ENCODE measurements at places on chromosomes 2 and 18.
A peak's percentile ranks its signal among the peaks of the same experiment; 100 is the strongest.

GRCh38 chr18:58196881-58197872 lies 153.2 kb downstream of the NEDD4L start:
- no peak for DNase-seq

DNA sequence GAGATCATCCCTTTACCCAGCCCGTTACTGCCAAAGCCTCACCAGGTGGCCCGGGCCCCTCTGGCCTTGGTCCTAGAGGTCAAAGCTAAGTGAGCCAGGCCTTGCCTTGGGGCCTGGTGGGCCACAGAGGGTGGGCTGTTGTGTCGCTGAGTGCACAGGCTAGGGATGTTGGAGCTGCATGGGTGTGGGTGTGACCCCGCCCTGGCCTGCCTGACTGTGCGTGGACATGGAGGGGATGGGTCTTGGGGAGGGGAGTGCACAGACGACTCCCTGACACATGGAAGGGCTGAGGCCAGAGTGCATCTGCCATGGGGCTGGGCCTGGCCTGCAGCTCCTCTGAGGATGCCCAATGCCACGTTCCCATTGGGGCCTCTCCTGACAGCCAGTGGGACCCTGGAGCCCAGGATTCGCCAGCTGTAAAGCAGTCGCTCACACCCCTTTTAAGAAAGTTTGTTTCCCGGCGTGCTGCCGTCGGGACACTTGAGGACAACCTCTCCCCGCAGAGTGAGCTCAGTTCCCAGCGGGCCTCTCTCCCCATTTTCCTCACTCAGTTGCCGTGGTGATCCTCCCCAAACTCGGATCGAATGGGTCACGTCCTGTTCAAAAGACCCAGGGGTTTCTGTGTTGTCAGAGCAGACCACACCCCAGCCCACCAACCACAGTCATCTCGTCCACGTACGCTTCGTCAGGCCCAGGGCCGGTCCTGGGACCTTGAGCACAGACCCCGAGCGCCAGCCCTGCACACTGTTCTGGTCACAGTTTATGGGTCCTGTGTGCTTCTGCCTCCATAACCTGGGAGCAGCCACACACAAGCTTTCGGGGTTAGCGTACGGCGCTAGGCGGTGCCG lies 93.5 kb downstream of the NFATC1 start:
- DNase-seq = no peak

GRCh38 chr2:101697124-101698013 lies at the start of gene MAP4K4:
Gene MAP4K4 (plus strand): TSS chr2:101697707. CDS start chr2:101698081, 374 bp downstream.
- peak; percentile 85 for DNase-seq

DNA sequence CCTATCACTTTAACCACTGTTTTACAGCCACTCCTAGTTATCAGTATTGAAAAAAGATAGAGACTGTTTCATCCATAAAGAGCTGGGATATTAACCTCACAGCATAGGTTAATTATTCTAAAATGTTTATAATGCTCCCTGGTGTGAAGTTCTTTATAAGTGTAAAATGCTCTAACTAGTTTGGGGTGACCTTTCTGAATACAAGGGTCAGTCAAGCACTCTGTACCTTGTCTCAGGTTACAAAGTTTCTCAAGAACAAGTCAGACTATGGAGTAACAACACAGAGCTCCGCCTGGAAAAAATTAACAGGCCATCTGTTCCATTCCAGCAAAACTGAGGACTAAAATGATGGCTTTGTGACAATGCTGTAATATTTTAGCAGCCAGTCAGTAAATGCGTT lies 107.4 kb downstream of the NOL4 start:
- no peak for DNase-seq

GRCh38 chr18:79528846-79529245 lies 133.1 kb downstream of the NFATC1 start:
- no peak for DNase-seq

GRCh38 chr2:197672371-197672893 lies 3.0 kb downstream of the RFTN2 start:
- DNase-seq = no peak

- DNase-seq = no peak
Measured at GRCh38 chr18:48893061-48893607, 57.6 kb downstream of the SMAD7 start.

DNA sequence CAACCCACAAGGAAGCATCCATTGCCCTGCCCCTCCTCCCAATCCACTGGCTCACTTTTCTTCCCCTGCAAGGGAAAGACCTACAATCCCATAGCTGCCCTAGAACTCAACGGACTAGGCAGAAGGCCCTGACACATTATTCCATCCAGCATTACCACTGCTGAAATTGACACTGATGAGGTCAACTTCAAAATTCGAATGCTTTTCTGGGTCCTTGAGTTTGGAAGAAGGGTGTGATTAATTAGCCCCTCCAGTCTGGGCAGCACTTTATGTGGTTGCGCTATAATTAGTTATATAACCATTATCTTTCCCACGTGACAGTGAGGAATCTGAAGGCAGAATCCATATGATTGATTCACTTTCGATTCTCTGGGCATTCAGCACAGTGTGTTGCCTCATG lies 55.7 kb downstream of the EVA1A start:
- no peak for DNase-seq

DNA sequence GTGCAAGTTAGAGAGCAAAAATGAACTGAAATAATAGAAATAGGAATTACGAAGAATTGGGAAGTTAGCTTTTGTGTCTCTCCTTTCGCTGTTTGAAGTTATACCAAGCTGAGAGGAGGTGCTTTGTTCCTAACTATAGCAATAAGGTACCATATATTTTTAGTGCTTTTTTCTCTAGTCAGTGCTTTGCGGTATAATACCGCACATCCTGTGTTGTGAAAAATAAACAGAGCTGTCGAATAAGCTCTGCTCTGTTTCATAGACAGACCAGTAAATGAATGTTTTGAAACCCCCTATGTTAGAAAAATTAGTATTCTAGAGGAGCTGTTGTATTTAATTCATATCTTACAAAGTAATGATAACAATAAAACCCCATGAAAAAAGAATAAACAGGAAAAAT lies 130.8 kb downstream of the MAP4K4 start:
- DNase-seq = no peak

- no peak for DNase-seq
Measured at GRCh38 chr2:8693157-8693821, 11.4 kb downstream of the ID2 start.

DNA sequence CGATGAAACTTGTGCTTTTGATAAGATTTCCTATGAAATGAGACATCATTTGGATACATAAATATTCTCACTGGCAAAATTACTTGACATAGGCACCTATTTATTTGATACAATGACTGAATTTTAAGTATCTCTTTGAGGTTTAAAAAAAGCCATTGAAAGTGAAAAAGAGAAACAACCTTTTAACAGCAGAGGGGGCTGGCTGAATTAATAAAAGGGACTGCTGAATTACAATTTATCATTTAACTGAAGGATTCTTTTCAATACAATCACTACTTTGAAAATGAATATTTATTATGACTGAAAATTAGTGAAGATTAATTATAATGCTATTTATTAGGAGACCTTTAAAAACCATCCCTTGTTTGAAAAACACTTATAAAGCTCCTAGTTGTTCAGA lies 335.3 kb downstream of the DLGAP1 start:
- DNase-seq = no peak

DNA sequence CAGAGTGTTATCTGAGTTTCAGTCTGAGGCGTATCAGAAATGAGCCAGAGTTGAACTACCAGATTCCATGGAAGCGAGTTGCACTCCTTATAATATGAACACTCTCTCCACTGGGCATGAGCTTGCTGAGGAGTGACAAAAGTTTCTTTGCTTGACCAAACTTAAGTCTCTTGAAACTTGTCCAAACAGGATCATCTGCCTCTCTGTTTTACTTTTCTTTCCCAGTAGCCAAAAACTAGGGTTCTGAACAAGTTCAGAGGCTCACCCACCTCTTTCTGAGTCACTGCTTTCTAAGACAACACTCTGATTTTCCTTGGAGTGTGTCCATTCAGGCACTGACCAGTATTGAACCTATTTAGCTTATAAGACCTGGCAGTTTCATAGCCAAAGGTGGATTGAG lies 233.2 kb upstream of the TCF4 start:
- DNase-seq = no peak

GRCh38 chr2:194380011-194380410 lies 1277.0 kb upstream of the SLC39A10 start:
- DNase-seq = no peak

DNA sequence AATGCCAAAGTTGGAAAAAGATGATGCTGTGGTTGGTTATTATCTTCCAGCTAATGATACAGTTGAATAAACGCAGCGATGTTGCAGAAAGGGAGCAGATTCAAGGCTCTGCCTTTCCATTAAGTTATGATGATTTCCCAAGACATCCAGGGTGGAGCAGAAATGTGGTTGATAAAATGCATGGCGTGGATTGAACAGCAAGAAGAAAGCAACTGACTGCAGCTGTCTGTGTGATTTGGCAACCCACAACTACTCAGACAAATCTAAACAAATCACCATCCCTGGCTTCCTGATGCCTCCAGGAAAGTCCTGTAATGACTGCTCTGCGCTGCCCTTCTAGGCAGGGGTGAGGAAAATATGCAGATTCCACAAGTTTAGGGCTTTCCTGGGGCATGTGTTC lies 166.3 kb downstream of the NRP2 start:
- DNase-seq = no peak

- no peak for DNase-seq
Measured at GRCh38 chr2:179247318-179248023, 17.2 kb downstream of the SESTD1 start.

- DNase-seq = no peak
Measured at GRCh38 chr18:5463390-5463789, 80.4 kb downstream of the EPB41L3 start.

- DNase-seq = no peak
Measured at GRCh38 chr2:16738361-16739225, 73.0 kb upstream of the CYRIA start.

- DNase-seq = no peak
Measured at GRCh38 chr18:11661430-11661829, 27.6 kb upstream of the GNAL start.

DNA sequence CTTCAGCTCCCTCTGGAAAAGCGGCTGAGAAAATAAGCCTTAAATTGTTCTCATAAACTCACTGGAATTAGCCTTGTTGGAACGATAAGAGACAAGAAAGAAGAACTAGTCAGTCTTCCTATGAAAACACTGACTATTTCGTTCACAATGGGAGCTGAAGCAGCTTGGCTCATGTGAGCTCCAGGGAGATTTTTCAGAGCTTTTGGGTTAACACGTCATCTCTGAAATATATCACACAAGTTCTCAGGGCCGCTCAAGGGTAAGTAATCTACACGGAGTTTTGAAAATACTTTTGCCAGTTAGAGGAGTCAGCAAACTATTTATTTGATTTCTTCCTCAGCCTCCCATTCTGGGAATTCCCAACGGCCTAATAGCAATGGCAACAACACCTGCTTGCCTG lies 316.2 kb upstream of the MGAT5 start:
- no peak for DNase-seq

DNA sequence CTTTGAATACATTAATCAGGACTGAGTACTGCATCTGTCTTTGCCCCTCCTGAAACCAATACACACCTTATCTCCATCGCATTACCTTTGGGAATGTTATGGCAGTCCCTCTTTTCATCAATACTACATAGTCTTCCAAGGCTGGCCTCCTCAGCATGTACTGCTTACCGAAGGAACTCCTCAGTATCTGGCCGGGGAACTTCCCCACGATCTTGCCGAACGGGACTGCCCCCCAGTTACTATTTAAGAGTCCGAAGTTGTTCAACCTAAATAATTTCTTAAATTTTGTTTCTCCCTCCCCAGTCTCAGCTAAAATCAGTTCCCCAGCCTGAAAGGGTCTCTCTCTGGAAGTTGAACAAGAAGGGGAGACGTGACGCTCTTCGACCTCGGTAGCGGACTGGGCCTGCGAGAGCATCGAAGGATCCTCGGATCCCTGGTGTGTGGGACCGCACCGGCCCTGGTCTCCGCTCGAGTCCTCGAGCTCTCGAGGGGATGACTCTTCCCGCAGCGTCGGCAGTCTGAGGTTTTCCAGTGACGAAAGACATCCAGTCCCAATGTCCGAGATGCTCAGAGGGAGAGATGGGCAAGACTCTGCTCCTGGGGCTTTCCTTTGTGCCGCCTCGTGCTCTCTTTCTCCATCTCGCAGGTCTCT lies 489 bp downstream of the TRMT61B start:
- no peak for DNase-seq

DNA sequence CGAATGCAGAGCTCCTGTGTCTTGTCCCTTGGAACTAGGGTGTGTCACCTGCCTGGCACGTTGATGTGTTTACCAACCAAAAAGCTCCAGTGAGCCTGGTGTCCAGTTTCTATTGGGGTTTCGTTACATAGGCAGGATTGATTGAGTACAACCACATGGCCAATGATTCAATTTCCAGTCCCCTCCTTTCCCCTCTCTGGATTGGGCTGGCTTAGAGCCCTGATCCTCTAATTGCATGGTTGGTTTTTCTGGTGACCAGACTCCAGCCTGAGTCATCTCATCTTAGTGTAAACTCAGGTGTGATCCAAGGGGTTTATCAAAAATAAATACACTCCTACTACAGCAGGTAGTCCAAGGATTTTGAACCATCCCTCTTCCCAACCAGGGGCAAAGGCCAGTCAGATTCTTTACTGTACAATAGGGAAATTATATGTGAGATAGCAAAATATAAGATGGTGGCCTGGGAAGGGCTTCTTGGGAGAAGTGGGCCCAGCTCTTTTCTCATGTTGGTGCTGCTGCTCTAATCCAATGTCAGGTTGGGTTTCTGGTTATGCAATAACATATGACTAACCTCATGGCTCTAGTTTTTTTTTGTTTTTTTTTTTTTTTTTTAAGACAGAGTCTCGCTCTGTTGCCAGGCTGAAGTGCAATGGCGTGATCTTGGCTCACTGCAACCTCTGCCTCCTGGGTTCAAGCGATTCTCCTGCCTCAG lies 64.7 kb upstream of the MGAT5 start:
- DNase-seq = no peak

GRCh38 chr2:20352581-20353216 lies 2.1 kb upstream of the PUM2 start:
- DNase-seq = no peak

DNA sequence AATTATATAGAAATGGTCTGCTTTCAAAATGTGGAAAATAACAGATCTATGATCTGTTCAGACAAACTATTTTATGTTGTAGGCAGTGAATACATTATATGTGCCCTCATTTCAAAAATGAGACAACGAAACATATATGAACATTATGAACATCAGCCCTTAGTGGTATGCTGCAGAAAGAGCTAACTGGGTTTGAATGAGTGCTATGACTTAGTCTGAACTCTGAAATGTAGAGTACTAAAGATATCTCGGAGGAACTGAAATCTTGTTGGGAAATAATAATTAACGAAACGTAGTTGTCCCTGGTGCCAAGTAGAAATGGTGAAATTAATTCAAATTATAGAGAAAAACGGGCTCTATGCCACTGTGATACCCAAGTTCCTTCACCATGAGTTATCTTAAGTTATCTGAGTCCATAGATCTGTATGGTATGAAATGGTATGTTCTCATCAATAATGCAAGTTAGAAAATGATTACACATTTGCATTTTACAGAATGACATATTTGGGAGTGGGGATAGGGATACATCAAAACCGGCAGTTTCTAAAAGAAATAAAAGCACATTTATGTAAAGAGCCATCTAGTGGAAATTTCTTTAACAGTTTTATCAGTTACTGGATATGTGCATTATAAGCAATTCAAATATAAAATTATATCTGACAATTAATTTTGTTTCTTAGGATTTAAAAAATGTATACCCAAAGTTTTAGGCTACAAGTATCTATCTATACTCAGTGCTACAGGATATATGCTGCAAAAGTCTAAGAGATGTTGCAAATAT lies 26.7 kb downstream of the STARD6 start:
- DNase-seq = no peak
